ENCODE measurements at places on chromosomes 2 and 18.
A peak's percentile ranks its signal among the peaks of the same experiment; 100 is the strongest.

GRCh38 chr2:26683583-26683982 is 8.9 kb upstream of the KCNK3 start:
- H3K27ac ChIP-seq, result no peak overlapping the region
- peaks cover 4% of the 10 kb centered on the region for H3K4me1 ChIP-seq
- peak; percentile 33 for DNase-seq
- H3K36me3 ChIP-seq, result no peaks in the 10 kb centered on the region

- no peak for DNase-seq
- no peak overlapping the region for H3K27ac ChIP-seq
- no peaks in the 10 kb centered on the region for H3K36me3 ChIP-seq
- H3K4me1 ChIP-seq, result no peaks in the 10 kb centered on the region
Observed at GRCh38 chr2:179036353-179036905, 13.5 kb downstream of the CCDC141 start.

- H3K27me3 ChIP-seq, result no peaks in the 10 kb centered on the region
- H3K36me3 ChIP-seq, result peaks cover 9% of the 10 kb centered on the region
- H3K4me3 ChIP-seq, result no peak overlapping the region
- H3K27ac ChIP-seq, result no peak overlapping the region
- peak; percentile 41 for DNase-seq
Observed at GRCh38 chr2:666441-666840, 10.8 kb downstream of the TMEM18 start.

DNA sequence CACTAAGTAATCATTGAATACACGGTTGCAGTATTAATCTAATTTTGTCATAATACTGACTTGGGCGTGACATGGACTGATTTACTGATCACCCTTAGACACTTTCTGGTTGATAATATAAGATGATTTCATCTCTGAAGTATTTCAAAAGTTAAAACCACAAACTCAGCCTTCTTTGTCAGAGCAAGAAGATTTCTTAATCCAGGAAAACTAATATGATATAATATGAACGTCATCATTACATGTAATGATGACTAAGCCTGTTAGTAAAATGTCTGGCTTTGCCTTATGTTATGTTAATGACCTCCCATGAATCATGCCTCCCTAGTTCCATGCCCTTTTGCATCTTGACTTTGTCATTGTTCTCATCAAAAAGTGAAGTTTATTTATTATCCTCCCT is 1325.0 kb upstream of the CDH2 start:
- no peaks in the 10 kb centered on the region for H3K36me3 ChIP-seq
- no peak for DNase-seq
- H3K27me3 ChIP-seq, result no peaks in the 10 kb centered on the region
- H3K27ac ChIP-seq, result no peak overlapping the region

All from sigmoid colon (tissue), 7 donors.